Activated CD8-positive, alpha-beta memory T cell treated with anti-CD3 and anti-CD28 coated beads for 1 hour (primary cell): ENCODE measurements at places on chromosomes 1 and 21.

- DNase-seq, result no peak
These were observed 990 bp upstream of the NBL1 start for GRCh38 chr1:19643121-19643520.

GRCh38 chr1:33599516-33600115 is 127.2 kb downstream of the ZSCAN20 start:
- no peak for DNase-seq

GRCh38 chr1:202649553-202650392 is 60.5 kb downstream of the SYT2 start:
- no peak for DNase-seq

GRCh38 chr1:189874715-189875435 is 602.8 kb downstream of the BRINP3 start:
- DNase-seq, result no peak

DNA sequence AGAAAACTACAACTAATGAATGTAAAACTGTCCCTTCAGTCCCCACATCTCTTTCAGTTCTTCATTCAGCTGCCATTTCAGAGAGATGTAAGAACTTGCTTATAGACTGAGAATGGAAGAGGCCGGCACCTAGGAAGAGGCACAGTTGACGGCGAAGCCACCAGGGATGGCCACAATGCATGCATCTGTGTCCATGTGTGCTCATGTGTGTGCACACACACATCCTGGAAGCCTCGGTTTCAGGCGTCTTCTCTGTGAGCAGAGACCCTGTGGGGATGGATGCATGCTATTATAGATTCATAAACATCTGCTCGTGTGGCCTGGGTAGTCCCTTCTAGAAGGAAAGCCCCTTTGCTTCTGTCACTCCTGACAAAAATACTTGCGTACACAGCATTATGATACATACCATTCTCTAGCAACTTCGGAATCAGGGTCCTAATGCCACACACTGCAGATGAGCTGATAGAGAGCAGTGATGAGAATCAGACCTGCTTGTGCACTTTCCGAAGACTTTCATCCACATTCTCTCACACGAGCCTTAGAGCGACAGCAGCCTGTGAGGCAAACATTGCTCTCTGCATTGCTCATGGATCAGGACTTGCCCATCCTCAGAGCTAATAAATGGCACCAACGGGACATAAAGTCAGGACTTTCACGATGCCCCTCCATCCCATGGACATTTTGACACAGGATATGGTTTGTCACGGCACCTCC is 12.4 kb upstream of the GPR61 start:
- DNase-seq, result no peak

DNA sequence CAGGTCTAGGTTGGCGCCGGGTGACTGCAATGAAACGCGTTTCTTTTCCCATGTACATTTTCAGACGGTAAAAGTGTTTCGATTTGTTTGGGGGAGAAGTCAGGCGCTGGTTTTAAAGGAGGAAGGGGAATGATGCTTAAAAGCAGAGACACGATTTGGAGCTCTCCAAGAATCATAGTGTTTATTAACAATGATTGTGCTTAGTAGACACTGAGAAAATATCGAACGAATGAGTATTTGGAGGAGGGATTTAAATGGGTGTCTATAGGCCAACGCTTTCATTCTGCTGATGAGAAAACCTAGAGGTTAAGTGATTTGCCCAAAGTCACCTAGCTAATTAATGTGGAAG is 36.9 kb upstream of the JAK1 start:
- no peak for DNase-seq

- DNase-seq, result no peak
These were observed 32.3 kb downstream of the CD160 start for GRCh38 chr1:145751491-145752037.

- DNase-seq, result no peak
These were observed 7.7 kb upstream of the CRYBG2 start for GRCh38 chr1:26361605-26362122.

- no peak for DNase-seq
These were observed 27.0 kb upstream of the IER5 start for GRCh38 chr1:181061487-181061886.

- DNase-seq, result no peak
These were observed 363.0 kb downstream of the PTBP2 start for GRCh38 chr1:97084546-97084945.

DNA sequence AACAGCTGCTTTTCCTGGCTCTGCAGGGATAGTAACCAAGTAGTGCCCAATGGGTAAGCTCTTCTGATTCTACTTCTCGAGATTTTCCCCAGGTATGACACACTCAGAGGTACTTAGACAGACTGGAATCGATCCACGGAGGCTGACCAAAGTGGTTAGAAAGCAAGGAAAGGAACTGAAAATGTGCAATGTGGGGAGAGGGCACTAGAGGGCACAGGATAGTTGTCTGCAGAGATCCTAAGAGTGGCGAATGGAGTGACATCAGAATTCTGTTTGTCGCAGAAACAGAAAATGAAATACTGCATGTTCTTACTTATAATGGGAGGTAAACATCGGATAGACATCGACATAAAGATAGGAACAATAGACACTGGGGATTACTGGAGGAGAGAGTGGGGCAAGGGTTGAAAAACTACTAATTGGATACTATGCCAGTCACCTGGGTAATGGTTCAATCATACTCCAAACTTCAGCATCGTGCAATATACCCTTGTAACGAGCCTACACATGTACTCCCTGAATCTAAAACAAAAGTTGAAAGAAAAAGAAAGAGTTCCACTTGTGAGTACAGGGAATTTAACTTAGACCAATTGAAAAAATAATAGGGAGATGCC is 23.3 kb downstream of the CYP2J2 start:
- no peak for DNase-seq

GRCh38 chr1:227733751-227734545 is 1.2 kb downstream of the JMJD4 start:
- DNase-seq, result no peak
